ENCODE measurements at places on chromosomes 5 and 9.

DNA sequence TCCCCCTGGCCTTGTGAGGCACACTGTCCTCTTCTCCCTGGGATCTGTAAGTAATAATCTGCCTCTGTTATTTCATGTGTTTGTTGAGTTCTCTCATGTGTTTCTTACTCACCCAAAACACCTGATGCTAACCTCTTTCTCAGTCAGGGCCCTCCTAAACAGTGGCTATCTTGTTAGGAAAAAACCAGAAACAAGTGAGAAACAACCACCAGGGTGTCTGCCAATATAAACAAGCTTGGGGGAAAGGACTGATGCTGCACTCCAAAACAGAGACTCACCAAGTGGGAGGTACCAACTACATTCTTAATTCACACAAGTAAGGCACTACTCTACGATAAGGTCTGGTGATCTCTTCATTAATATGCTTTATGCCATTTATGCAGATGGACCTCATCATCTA lies 564.4 kb downstream of the SEMA5A start:
- DNase-seq: peak; percentile 74

DNA sequence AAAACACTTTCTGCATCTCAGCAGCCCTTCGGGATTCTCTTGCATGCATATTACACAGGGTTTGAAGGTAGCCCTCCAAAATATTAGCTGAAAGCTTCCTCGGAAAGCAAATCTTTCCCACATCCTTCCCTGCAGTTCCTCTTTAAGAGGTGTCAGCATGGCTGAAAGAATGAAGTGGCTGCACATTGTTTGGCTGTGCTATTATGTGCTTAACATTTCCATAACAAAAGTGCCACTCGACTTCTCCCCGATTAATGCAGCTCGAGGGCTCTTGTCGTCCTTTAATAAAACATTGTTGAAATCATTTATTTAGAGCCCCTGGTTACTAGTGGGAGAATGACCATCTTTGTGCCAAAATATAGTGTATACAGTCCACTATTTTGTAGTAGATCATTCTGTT lies 6.5 kb downstream of the GAS1 start:
- DNase-seq: no peak

DNA sequence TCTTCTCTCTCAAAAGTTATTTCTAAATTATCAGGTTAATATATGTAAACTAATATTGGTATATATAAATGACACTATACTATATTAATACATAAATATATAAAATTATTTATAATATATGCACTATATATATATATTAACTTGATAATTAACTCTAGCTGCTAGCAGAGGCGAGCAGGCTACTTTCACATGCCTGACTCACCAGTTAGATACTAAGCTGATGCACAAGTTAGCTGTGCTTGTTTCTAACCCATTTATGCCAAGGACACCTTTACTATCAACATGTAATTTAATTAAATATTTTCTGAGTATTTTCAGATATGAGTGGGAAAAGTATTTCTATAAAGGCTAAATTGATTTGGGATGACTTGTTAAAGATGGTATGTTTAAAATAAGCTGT lies 70.1 kb downstream of the TRIO start:
- DNase-seq: no peak

DNA sequence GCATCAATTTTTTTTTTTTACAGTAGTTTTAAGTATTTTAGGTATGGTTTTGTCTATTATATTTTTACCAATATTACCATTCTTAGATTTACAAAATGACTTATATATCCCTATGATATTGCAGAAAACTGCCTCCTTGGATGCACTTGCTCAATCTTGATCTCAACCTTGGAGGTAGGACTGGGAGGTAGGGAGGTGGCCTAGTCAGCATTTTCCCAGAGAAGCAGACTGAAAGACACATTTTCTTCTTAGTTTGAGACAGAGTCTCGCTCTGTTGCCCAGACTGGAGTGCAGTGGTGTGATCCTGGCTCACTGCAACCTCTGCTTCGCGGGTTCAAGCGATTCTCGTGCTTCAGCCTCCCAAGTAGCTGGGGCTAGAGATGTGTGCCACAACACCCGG lies 175.3 kb upstream of the SH3GL2 start:
- DNase-seq: no peak

DNA sequence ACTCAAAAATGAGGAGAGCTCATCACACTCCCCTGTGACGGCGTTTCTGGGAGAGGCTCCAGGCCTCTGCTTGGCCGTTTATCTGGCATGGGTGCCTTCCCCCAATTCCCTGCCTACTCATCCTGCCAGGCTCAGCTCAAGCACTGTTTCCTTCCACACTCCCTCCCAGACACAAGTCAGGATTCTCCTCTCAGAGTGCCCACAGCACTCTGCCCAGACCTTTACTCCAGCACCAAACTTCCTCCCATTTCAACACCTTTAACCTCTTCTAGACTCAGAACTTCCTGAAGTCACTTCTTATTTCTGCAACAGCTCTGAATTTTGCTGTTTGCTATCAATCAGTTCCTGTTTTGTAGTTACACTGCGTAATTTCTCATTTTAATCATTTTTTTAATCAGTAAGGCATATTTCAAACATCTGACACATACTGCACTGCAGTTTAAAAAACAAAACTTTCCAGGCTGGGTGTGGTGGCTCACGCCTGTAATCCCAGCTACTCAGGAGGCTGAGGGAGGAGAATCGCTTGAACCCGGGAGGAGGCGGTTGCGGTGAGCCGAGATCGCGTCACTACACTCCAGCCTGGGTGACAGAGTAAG lies 16.0 kb downstream of the TRMO start:
- DNase-seq: no peak

DNA sequence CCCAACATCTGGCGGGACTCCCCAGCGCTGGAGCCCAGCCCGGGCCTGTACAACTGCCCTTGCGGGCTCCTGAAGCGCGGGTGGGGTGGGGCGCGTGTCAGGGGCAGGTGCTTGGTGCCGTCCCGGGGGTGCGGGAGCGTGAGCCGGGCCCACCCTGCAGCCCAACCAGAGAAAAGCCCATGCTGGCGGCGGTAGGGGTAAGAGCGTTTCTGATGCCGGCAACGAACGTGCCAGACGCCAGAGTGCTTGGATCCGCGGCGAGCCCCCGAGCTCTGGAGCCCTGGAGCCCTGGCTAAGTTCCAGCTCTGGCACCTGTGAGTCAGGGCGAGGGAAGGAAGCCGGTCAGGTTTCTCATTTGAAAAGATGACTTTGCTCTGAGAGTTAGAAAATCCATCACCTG lies 58.0 kb downstream of the ZNF510 start:
- DNase-seq: no peak

Data from choroid plexus epithelial cell (primary cell).